NCI-H1417 (cell line): ENCODE measurements at places on chromosomes 4 and X.

GRCh38 chr4:7827566-7827965, 112.1 kb downstream of the AFAP1 start:
- no peak for DNase-seq

DNA sequence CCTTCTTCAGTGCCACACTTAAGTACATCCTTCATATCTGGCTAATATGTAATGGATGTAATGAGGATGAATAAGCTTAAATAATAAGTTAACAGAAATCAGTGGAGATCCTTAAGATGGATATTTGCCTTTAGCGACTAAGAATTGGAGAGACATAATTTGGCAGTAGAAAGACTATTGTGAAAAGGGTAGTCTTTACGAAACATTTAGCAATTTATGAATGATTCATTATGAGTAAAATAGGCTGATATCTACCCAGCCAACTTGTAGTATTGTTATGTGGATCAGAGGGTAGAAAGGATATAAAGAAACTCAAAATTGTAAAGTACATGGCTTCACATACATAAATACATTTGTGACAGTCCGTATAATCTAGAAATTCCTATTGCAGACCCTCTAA, 2371.8 kb downstream of the PCDH7 start:
- no peak for DNase-seq

DNA sequence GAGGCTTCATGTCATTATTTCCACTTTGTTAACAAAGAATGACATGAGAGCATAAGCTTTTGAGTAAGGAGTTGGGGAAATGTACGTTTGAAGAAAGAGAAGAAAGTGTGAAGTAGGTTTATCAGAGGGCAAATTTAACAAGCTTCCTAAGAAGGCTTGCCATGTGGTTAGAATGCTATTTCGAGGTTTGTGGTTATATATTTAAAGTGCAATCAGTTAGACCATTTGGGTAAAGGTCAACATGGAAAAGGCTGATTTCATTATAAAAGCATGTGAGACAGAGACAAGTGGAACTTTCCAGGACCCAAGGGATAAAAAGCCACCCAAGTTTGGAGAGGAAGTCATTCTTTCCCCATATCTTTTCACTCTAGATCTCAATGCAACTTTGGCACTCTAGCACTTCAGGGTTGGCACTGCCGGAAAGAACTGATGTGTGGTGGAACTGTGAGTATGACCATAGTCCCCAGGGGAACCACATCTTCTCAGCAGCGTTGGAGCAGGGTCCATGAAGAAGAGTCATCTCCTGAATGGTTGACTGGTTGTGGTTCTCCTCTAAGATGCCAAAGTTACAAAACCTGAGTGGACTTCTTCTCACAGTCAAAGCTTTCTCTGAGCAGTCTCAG, 529.9 kb downstream of the MID1IP1 start:
- DNase-seq: no peak

GRCh38 chr4:78629991-78630541, 78.5 kb downstream of the ANXA3 start:
- DNase-seq: no peak

DNA sequence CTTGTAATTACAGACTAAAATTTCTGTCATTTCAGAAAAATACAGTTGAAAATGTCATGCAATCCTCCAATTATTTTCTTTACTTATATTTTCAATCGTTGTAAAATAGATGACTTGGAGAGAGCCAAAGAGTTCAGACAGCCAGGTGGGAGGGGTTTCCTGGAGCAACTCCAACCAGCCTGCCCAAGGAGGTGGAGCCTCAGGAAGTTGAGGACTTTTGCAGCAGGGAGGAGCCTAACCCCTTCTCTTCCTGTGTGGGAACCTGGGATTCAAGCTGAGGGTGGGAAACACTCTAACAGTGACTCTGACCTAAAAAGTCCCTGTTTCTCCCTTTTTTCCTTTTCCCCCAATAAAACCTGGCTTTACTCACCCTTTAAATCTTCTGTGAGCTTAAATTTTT, 72.2 kb upstream of the GABRG1 start:
- DNase-seq: no peak

DNA sequence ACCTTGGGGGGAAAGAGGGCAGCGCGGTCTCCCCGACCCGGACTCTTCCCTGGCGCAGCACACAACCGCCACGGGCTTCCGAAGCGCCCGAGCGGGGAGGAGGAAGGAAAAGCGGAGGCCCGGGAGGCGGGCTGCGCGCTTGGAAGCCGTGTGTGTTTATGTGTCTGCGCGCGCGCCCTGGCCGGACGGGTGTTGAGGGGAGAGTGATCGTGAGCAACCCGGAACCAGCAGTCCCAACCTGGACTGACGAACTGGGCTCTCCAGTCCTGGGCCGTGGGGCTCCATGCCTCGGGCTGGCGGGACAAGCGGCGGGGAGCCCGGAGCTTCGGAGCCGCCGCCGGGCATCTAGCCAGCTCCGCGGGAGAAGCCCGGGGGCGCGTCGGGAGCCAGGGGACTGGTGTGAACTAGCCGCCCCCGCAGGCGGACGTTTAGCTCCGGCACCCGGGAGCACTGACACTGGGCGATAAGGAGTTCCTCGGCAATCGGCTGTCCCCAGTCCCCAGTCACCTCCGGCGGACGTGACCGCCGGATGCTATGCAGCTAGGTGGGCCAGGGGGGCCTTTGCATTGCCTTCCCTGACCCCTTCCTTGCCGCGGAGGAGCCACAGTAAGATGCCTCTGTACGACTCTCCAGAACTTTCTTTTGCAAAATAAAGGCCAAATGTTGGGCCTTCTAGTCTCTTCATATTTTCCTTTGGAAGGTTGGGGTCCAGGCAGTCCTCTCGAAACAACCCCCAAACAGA, 74.8 kb upstream of the BCOR start:
- no peak for DNase-seq

GRCh38 chr4:42167709-42168108, 15.3 kb upstream of the BEND4 start:
- DNase-seq: no peak

DNA sequence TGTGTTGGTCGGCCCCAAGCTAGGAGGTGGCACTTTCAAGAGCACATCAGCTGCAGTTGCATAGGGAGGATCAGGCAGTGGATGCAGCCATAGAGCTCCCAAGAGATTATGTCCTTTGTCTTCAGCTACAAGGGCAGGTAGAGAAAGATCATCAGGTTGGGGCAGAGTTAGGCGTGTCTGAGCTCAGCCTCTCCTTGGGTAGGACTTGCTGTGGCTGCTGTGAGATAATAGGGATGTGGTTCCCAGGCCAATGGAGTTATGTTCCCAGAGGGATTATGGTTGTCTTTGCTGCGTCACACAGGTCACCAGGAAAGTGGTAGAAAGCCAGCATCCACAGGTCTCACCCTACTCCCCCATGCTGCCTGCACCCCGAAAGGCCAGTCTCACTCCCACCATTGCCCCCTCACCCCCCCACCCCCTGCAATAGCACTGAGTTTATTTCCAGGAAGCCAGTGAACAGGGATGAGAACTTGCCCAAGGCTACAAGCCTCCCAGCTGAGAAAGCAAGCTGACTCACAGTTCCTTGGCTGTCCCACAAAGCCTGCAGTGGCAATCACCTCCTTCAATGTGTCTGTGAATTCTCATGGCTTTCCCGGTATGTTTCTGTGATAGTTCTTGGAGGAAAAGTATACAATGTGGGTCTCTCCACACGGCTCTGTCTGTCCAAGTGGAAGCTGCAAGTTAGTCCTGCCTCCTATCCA, 148.4 kb downstream of the STPG2 start:
- DNase-seq: no peak

- no peak for DNase-seq
These were observed 46.8 kb upstream of the GPR78 start for GRCh38 chr4:8533274-8533865.

- no peak for DNase-seq
These were observed 97.4 kb upstream of the MYOZ2 start for GRCh38 chr4:119038116-119038841.

GRCh38 chrX:153971450-153972367, at the start of gene HCFC1:
Gene HCFC1, minus strand, starts transcription at chrX:153971818. Its CDS starts 978 bp downstream, at chrX:153970840.
- DNase-seq: peak; percentile 99

DNA sequence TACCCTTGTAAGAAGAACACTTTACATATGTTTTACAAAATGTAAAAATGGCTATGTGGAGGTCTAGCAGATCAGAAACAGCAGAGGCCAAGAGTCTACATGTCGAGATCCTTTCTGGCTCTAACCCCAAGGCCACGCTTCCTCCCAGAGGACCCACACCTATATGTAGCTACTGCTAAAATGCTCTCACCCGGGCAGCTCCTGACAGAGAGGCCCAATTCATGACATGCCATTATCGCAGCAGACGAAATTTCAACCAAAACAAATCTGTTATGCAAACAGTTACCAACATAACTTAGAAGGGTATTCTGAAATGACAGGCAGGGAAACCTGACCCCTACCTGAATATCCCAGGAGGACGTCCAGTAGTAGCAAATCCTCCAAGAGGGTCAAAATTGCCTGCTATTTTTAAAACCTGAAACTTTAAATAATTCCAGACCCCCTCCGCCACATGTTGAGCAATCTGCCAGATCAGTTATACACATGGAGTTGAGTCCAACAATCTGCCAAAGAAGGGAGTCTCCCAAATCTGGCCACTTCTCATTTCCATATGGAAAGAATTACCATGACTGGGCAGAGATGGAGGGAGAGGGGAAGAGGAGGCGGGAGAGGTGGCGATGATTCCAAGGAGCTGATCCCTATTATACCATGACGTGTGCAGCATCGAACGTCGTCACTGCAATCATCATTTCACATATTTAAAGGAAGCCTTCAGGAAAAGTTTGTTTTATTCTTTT, 192.9 kb upstream of the TBL1X start:
- no peak for DNase-seq

GRCh38 chr4:117831060-117831683, 203.1 kb upstream of the NDST3 start:
- no peak for DNase-seq

GRCh38 chr4:3389233-3390215, 52.2 kb upstream of the HGFAC start:
- no peak for DNase-seq

- peak; percentile 41 for DNase-seq
These were observed 33.1 kb downstream of the FTHL17 start for GRCh38 chrX:31038575-31039326.

- no peak for DNase-seq
These were observed 143.9 kb downstream of the PTCHD1 start for GRCh38 chrX:23478561-23478960.

- no peak for DNase-seq
These were observed 238.3 kb upstream of the TLL1 start for GRCh38 chr4:165634766-165635165.

GRCh38 chr4:2290488-2290887, 28.6 kb upstream of the MXD4 start:
- peak; percentile 19 for DNase-seq

GRCh38 chrX:65596270-65597034, 61.9 kb upstream of the LAS1L start:
- no peak for DNase-seq

DNA sequence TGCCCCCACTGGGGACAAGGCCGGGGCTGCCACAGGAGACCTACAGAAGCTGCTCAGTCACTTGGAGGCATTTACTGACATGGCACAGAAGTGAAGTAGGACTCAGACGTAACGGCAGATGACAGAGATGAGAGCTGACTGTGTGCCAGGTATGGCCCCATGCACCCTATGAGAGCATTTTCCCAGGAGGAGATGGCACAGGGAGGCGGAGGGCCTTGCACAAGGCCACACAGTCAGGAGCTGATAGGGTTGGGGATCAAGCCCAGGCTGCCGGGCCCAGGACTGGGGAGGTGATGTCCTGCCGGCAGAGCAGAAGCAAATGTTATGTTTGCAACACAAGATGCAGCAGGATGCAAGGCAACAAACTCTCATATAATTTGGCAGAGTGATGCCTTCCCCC, 34.1 kb downstream of the NAT8L start:
- no peak for DNase-seq

- DNase-seq: no peak
These were observed 58.1 kb downstream of the RAB40A start for GRCh38 chrX:103461156-103461555.

DNA sequence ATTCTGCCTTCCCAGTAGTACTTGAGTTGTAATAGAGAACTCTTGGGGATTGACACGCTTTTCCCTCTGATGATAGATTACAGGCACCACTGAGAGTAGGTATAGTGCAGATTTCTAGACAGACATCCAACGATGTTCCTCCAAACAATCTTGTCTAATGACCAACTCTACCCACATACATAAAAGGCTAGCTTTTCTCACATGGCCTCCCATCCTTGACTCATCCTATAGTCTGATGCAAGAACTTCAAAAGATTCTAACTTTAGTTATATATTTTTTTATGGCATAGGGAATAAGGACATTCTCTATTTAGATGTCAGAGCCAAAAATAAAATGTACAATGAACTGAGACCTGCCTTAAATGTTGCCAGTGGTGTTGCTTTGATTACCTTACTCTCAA, 60.9 kb downstream of the GLRA2 start:
- DNase-seq: no peak

GRCh38 chr4:54165438-54165837, 63.7 kb upstream of the PDGFRA start:
- no peak for DNase-seq

GRCh38 chr4:80897537-80898303, 132.8 kb upstream of the BMP3 start:
- no peak for DNase-seq

GRCh38 chr4:141833209-141833608, 196.8 kb downstream of the IL15 start:
- DNase-seq: no peak

DNA sequence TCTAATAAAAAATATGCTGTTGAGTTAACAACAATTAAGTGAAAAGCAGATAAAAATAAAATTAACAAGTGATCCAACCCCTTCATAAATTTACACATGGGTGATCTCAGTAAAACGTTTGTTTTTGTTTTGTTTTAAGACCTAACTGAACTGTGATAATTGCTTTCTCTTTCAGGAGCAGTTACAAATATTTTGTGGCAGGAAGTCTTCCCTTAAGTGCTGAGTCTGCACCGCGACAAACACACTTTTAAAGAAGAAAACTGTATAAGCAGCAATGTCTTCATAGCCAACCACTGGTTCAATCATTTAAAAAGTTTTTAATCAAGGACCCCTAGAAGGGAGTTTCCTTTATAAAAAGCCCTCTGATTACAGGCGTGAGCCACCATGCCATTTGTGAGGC, 53.7 kb upstream of the NFKB1 start:
- no peak for DNase-seq

- DNase-seq: no peak
These were observed 9.4 kb downstream of the SLC2A9 start for GRCh38 chr4:10011885-10012284.

- peak; percentile 79 for DNase-seq
These were observed 160.4 kb upstream of the GPR101 start for GRCh38 chrX:137194164-137194563.
